ENCODE measurements at places on chromosomes 2 and 18. TPM values are rescaled to one million over a fixed set of nuclear protein-coding genes. Genes with fewer than 3 reads are reported as not detected.

DNA sequence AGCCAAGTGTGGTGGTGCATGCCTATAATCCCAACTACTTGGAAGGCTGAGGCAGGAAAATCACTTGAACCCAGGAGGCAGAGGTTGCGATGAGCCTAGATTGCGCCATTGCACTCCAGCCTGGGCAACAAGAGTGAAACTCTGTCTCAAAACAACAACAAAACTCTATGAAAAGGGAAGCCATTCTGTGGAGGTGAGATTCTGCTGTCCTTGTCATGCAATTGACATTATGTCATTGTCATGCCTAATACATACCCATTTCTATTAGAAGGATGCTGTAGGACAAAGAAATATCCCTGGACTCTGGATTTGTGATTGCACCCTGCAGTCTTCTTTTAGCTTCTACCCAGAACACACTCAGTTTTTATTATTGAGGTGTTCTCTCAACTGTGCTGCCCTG is 8.6 kb downstream of the RASGRP3 start:
- no peak for DNase-seq

DNA sequence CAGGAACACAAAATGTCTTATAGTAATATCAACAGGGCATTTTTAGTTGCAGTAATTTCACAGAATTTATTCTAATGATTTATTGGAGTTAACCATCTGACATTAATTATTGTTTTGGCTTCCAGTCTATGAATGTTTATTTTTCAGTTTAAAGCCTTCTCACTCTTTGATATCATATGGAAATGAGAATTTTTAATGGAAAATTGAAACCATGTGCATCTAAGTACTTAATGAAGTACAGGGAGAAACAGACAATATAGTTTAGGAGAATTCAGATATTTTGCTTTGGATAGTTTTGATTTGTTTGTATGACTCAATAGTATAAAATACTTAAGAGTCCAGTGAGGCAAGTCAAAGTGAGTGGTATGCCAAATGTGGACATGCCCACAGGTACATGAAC is 126.1 kb downstream of the OLA1 start:
- DNase-seq, result no peak

- no peak for DNase-seq
These were observed 333.4 kb downstream of the INSIG2 start for GRCh38 chr2:118421648-118422047.

The SCN7A gene
- total RNA-seq, result 4.2 TPM

GRCh38 chr2:72851333-72851732 is 25.5 kb upstream of the EXOC6B start:
- DNase-seq, result no peak

- no peak for DNase-seq
These were observed 120.9 kb upstream of the COL3A1 start for GRCh38 chr2:188853307-188853706.

GRCh38 chr2:9693196-9693491 is 62.3 kb upstream of the YWHAQ start:
- no peak for DNase-seq

The CFAP65 gene
- total RNA-seq, result not detected

GRCh38 chr18:13437796-13438506 is 219.4 kb downstream of the LDLRAD4 start:
- no peak for DNase-seq

DNA sequence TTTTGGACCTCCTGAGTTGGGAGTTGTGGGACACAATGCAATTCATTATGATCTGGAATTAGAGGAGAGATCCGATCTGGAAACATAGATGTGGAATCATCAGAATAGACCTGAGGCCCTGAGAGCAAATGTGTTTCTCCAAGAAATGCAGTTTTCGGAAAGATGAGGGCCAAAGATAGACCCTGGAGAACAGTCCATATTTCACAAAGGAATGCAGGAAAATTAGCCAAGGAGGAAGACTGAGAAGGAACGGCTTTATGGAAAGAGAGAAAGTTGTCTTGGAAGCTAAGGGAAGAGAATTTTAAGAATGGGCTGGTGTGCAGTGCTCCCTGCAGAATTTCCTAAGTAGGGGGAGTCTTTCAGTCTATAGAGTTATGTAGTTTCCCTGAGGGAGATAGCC is 11.1 kb upstream of the ZNF532 start:
- no peak for DNase-seq

DNA sequence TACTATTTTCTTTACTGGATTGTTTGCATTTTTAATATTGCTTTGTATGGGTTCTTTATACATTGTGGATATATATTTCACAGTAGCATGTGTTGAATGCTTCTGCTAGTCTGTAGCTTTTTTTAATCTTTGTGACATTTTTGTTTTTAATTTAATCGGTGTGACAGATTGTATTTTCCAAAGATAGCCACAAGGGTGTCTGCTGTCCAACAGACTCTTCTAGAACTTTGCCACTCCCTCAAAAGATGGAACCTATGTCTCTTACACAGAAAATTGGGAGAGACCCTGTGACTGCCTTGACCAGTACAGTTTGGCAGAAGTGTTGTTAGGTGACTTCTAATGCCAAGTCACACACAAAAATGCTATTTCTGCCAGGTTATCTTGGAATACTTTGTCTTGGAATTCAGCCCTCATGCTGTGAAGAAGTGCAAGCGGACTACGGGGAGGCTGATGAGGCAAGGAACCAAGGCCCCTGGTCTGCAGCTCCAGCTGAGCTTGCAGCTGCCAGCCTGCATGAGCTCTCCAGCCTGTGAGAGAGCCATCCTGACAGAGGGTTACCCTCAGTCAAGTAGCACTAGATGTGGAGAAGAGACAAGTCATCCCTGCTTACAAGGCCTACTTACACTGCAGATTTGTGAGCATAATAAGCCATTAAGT is 110.8 kb downstream of the TDRD15 start:
- DNase-seq, result no peak

- DNase-seq, result no peak
These were observed 19.1 kb downstream of the PROKR1 start for GRCh38 chr2:68662466-68662865.

DNA sequence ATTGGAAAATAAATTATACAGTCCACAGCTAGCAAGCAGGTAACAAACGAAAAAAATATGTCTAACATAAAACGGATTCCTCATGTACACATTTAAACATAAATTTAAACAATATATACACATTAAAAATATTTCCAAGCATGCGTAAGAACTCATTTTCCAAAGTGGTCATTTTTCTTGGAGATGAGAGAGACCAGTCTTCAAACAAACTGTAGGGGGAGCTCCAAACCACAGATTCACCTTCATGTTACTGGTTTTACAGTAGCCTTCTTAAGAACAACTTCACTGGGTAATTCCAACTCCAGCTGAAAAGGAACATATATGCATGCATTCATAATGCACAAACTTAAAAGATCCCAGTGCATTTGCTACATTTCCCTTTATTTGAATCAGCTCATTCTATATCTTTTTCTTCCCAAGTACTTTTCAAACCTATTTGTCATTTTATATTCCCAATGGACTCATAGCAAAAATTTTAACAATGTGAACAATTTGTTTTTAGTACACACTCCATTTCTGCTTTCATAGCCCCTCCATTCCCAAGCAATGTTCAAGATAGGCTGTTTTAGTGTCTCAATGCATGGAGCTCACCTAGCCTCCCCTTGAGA is 4.7 kb upstream of the STAMBP start:
- DNase-seq, result no peak

The MEIS1 gene
- total RNA-seq, result 3.6 TPM

DNA sequence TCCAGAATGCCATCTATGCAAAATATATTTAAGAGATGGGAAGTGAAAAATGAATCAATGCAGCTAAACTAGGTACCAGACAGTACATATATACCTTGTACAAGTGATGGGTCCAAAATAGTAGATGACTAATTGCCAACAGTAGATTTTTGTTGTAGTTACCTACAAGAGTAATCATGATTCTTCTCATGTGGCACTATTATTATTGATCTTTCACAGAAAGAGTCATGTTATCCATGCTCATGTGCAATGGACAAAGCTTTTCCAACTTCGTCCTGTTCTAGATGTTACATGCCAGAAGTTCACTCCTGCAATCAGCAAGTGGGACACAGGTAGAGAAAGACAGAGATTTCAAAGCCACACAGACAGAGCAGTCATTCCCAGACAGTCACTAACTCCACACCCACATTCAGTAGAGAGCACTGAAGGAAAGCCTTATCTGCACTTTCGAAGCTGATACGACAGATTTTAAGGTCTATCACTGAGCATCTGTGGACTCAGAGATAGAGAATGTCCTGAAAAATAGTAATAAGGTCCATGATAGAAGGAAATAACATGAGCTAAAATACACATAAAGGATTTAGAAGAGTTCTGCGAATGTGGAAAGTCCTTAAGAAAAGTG is 101.6 kb upstream of the ITPRID2 start:
- no peak for DNase-seq

DNA sequence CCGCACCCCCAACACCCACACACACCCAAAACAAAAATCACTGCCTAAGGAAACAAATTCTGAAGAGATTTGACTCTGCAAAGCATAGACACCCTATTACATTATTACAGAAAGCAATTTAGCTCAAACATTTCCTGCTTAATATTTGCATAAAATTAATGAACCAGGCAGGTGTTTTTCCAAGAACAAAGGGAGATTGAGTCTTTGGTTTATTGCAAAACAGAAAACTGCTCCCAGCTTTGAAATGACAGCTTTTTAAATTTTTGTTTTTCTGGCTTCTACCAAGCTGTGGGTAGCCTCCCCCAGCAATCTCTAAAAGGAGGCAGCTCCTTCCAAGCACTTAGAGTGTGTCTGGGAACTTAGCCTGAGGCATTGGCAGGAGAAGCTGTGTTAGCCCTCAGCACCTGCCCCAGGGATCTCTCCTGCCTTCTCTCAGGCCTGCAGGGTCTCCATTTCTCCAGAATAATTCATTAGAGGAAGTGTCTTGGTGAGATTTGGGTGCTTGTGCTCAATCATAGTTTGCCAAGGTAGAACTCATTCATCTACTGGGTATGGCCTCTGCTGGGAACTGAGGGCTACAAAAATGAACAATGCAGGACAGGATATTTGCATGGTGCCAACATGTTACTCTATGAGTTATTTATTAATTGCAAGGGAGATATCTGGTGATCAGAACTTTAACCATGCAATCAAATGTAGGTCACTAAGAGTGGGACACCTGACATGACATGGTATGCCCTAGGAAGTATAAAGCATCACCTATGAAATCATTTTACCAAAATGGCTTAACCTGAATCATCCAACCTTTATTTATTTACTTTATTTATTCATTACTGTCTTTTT is 58.7 kb downstream of the B3GNT2 start:
- DNase-seq, result no peak

DNA sequence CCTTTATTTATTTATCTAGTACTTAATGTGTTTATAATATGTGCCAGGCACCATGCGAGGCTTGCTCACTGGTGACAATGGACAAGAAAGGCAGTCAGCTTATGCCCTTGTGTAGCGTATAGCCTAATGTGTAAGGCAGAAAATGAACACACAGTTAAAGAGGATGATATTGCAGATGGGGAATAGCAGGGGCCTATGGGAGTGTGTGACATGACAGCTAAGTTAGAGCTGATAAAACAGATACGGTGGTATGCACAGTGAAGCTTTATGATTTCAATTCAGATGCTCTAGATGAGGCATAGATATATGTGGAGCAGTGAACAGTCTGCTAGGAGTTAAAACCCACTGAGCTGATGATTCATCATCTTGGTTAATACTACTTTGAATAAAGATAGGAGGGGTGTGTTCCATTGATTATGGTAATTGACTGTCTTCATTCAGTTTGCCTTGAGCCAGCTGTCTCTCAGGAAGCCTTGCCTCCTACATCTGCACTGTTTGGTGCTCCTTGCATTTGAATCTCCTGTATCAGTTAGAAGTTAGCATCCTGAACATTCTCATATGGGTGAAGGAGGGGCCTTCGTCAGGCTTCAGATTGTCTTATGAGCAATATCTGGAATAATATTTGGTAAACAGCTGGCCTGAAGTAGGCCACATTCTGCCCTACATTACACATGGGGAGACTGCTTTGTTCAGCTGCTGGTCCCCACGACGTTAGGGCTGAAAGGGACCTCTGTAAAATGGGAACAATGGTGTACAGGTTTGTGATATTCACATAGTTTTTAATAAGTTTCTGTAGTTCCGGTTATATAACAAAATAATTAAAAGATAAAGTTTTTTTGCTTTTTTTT is 13.2 kb downstream of the MAP4K4 start:
- no peak for DNase-seq

GRCh38 chr2:29304399-29305060 is 189.3 kb downstream of the CLIP4 start:
- DNase-seq, result no peak

GRCh38 chr2:402206-402605 is 114.3 kb upstream of the ALKAL2 start:
- DNase-seq, result no peak

The ECEL1 gene
- 0.80 TPM for total RNA-seq

- no peak for DNase-seq
These were observed 319 bp upstream of the EN1 start for GRCh38 chr2:118847762-118848172.

The SULT1C4 gene
- 1.8 TPM for total RNA-seq

The TWIST2 gene
- total RNA-seq, result 0.15 TPM

The NDUFB3 gene
- 49.3 TPM for total RNA-seq

- peak; percentile 63 for DNase-seq
These were observed 187.1 kb downstream of the ZBTB7C start for GRCh38 chr18:48222118-48222517.

- DNase-seq, result no peak
These were observed 181.7 kb downstream of the ANAPC1 start for GRCh38 chr2:111702119-111702803.

The SPP2 gene
- total RNA-seq, result 31.9 TPM

Measured in right lobe of liver (tissue), 6 donors.